ENCODE measurements at places on chromosomes 7 and 10.

- no peak for DNase-seq
These were observed 20.1 kb downstream of the NFE2L3 start for GRCh38 chr7:26172048-26172447.

DNA sequence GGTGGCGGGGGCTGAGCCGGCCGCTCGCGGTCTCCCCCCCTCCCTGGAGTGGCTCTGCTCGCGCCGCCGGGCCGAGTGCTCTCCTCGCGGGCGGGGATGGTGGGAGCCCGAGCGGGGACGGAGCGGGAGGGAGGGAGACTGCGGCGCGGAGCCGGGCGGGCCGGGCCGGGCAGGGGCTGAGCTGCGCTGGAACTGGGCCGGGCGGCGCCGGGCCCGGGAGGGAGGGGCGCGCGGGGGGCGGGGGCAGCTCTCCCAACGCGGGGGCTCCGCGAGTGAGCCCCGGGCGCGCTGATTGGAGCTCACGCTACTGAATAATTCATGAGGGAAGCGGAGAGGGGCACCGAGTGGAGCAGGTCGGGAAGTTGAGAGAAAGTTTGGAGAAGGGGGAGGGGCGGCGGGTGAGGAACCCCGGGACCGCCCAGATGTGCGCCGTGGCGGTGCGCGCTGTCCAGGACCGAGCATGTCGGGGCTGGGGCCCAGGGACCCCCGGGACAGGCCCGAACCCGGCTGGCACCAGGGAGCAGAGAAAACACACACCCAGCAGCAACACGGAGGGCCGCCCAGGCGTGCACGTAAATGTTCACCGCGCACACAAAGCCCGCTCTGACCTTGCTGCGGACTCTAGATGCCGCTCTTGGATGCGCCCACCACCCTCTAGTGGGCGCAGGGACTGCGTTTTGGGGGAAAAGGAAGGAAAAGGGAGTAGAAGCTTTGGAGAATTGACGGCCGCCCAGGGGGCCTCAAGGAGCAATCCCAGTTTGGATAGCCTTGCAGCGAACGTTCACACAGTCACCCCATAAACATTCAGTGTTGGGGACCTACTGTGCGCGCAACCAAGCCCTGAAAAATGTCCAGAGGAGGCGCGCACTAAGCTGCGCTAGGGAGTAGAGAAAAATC lies at the start of gene EPHB4:
TSS of gene EPHB4 (minus strand) at position 194 of the 897 bp plus-strand sequence. CDS start 493 bp downstream, outside the sequence.
- peak; percentile 36 for DNase-seq

GRCh38 chr10:61609701-61610100 lies 53.0 kb upstream of the CABCOCO1 start:
- DNase-seq: no peak

DNA sequence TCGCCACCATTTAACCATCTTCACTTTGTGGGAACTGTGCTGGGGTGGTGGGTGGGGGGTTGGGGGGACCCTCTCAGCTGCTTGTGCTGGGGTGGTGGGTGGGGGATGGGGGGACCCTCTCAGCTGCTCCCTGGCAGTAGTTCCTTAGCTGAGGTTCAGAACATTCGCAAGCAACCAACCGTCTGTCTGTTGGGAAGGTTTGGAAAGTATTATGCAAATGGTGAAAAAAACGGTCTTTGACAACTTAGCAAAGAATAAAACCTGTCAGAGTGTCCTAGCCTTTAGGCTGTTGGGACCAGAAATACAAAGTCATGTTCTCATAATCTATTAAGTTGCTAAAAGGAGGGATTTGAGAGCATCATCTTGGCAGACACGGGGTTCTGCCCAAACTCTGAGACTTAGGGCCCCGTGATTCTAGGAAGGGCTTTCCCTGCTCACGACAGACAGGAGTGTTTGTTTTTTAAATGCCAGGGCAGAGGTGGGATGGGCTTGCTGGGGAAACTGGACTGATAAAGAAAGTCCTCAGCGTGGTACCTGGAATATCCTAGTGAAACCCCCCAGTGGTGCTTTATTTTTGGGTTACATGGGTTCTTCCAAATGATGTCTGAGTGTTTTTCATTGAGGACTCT lies 14.1 kb upstream of the SRGN start:
- DNase-seq: no peak

GRCh38 chr7:153388611-153389010 lies 629.1 kb downstream of the ACTR3B start:
- DNase-seq: no peak

DNA sequence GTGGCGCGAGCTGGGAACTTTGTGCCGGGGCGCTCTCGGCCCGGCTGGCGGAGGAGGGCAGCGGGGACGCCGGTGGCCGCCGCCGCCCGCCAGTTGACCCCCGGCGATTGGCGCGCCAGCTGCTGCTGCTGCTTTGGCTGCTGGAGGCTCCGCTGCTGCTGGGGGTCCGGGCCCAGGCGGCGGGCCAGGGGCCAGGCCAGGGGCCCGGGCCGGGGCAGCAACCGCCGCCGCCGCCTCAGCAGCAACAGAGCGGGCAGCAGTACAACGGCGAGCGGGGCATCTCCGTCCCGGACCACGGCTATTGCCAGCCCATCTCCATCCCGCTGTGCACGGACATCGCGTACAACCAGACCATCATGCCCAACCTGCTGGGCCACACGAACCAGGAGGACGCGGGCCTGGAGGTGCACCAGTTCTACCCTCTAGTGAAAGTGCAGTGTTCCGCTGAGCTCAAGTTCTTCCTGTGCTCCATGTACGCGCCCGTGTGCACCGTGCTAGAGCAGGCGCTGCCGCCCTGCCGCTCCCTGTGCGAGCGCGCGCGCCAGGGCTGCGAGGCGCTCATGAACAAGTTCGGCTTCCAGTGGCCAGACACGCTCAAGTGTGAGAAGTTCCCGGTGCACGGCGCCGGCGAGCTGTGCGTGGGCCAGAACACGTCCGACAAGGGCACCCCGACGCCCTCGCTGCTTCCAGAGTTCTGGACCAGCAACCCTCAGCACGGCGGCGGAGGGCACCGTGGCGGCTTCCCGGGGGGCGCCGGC lies 870 bp downstream of the FZD1 start:
- DNase-seq: no peak

- DNase-seq: no peak
These were observed 253.3 kb downstream of the FRMD4A start for GRCh38 chr10:14077430-14077829.
